ENCODE measurements at places on chromosomes 3 and 15. TPM values are rescaled to one million over a fixed set of nuclear protein-coding genes. Genes with fewer than 3 reads are reported as not detected.

SMCO1 gene
- total RNA-seq: not detected

HACL1 gene
- 28.1 TPM for total RNA-seq

CSPG5 gene
- under 0.01 TPM for total RNA-seq

FRMD5 gene
- 5.4 TPM for total RNA-seq

CCR3 gene
- total RNA-seq: not detected

Data from IMR-90 (cell line).